ENCODE measurements at places on chromosomes 6 and 20. TPM values are rescaled to one million over a fixed set of nuclear protein-coding genes. Genes with fewer than 3 reads are reported as not detected.

SMPDL3A gene
- 12.6 TPM for total RNA-seq

CLDN20 gene
- total RNA-seq, result not detected

- DNase-seq, result no peak
Observed at GRCh38 chr6:27333642-27334040, 21.6 kb upstream of the POM121L2 start.

GRCh38 chr6:14861491-14861943 is 384.4 kb upstream of the JARID2 start:
- DNase-seq, result no peak

- no peak for DNase-seq
Observed at GRCh38 chr6:136084403-136084802, 165.7 kb downstream of the MTFR2 start.

DNA sequence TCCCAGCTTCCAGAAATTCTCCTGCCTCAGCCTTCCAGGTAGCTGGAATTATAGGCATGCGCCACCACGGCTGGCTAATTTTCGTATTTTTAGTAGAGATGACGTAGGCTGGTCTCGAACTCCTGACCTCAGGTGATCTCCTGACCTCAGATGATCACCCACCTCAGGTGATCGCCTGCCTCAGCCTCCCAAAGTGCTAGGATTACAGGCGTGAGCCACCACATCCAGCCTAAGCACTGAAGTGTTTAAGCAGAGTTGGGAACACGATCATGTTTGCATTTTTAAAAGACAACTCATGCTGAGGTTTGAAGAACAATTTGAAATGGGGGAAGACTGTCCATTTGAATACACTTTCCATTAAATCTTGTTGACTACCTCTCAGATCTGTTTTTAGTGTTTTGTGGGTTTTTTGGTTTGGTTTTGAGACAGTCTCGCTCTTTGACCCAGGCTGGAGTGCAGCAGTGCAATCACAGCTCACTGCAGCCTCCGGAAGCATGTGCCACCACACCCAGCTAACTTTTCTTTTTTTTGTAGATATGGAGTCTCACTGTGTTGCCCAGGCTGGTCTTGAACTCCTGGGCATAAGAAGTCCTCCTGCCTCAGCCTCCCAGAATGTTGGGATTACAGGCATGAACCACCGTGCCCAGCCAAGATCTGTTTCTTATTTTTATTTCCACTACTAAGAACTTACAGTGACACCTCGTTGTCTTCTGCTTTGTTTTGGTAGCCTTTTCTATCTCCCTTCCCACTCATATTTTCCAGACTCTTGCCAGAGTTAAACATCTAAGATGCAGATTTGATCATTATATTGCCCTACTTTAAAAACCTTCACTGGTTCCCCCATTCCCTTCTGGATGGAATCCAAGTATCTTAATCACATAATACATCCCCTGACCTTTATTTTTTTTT is 5.5 kb downstream of the CASP8AP2 start:
- no peak for DNase-seq

- DNase-seq, result no peak
Observed at GRCh38 chr6:64539917-64540316, 904.3 kb downstream of the PHF3 start.

Data from thyroid gland (tissue), 4 donors.